Kidney (tissue), 22 donors: ENCODE measurements at places on chromosomes 5 and 9. TPM values are rescaled to one million over a fixed set of nuclear protein-coding genes. Genes with fewer than 3 reads are reported as not detected.

DNA sequence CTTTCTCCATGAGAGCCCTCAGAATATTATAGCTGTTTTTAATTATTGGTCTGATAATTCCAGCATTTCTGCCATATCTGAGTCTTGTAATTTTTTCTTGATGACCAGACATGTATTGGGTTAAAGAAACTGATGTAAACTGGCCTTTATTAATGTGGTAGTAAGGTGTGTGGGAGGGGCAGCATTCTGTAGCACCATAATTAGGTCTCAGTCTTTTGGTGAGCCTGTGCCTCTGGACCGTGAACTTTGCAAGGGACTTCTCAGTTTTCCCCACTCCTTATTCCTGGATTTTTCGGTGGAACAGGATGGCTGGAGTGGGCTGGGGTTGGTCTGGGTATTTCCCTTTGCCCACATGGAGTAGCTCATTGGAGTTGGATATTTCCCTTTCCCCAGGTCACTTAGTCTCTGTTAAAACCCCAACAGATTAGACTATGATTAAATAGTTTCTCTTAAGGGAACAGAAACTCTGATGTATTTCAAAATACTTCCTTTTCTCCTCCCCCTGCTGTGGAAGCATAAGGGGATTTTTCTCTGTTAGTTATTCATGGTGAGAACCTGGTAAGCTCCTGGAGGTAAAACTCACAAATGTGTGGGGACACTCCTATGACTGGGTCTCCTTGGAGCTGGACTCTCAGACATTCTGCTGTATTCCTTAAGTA, 52.4 kb downstream of the FSD1L start:
- H3K36me3 ChIP-seq = no peaks in the 10 kb centered on the region
- DNase-seq = no peak
- H3K4me1 ChIP-seq = no peaks in the 10 kb centered on the region
- H3K4me3 ChIP-seq = no peak overlapping the region

DNA sequence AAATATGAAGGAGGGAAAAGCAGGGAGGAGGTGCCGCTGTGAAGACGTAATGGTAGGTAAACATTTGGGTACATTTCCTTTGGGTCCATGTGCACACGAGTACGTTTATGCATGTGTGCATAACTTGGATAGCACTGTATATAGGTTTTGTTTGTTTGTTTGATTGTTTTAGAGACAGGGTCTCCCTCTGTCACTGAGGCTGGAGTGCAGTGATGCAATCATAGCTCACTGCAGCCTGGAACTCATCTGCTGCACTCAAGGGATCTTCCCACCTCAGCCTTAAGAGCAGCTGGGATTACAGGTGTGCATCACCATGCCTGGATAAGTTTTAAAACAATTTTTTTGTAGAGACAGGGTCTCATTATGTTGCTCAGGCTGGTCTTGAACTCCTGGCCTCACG, 94.0 kb downstream of the THBS4 start:
- H3K4me1 ChIP-seq = peaks cover 4% of the 10 kb centered on the region
- H3K4me3 ChIP-seq = no peak overlapping the region
- H3K36me3 ChIP-seq = no peaks in the 10 kb centered on the region
- no peak overlapping the region for H3K27ac ChIP-seq

GRCh38 chr5:109704282-109704952, 14.7 kb downstream of the MAN2A1 start:
- no peak overlapping the region for H3K4me3 ChIP-seq
- no peaks in the 10 kb centered on the region for H3K27me3 ChIP-seq
- no peak overlapping the region for H3K27ac ChIP-seq
- DNase-seq = no peak
- H3K36me3 ChIP-seq = peaks cover 2% of the 10 kb centered on the region

- no peaks in the 10 kb centered on the region for H3K36me3 ChIP-seq
- no peaks in the 10 kb centered on the region for H3K27me3 ChIP-seq
- peaks cover 7% of the 10 kb centered on the region for H3K4me1 ChIP-seq
- no peak for DNase-seq
- H3K27ac ChIP-seq = peak overlapping the region; percentile 95
Observed at GRCh38 chr9:27572061-27572460, 1.2 kb downstream of the C9orf72 start.

GRCh38 chr5:99973779-99974178, 561.4 kb upstream of the FAM174A start:
- peak; percentile 16 for DNase-seq
- H3K36me3 ChIP-seq = no peaks in the 10 kb centered on the region
- no peaks in the 10 kb centered on the region for H3K4me1 ChIP-seq

GRCh38 chr9:2180704-2181103, 165.6 kb downstream of the SMARCA2 start:
- H3K27ac ChIP-seq = no peak overlapping the region
- no peaks in the 10 kb centered on the region for H3K27me3 ChIP-seq
- no peak for DNase-seq

DNA sequence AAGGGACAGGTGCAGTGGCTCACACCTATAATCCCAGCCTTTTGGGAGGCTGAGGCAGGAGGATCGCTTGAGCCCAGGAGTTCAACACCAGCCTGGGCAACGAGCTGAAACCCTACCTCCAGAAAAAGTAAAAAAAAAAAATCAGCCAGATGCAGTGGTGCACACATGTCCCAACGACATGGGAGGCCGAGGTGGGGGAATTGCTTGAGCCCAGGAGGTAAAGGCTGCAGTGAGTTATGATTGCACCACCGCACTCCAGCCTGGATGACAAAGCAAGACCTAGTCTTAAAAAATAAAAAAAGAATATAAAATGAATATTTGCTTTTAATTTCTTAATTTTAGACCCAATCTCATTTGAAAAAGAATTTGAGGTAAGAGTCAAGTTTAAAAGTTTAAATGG, 143.5 kb downstream of the LPAR1 start:
- no peaks in the 10 kb centered on the region for H3K27me3 ChIP-seq
- no peaks in the 10 kb centered on the region for H3K4me1 ChIP-seq
- no peak overlapping the region for H3K4me3 ChIP-seq
- H3K36me3 ChIP-seq = no peaks in the 10 kb centered on the region
- H3K27ac ChIP-seq = no peak overlapping the region
- DNase-seq = no peak

DNA sequence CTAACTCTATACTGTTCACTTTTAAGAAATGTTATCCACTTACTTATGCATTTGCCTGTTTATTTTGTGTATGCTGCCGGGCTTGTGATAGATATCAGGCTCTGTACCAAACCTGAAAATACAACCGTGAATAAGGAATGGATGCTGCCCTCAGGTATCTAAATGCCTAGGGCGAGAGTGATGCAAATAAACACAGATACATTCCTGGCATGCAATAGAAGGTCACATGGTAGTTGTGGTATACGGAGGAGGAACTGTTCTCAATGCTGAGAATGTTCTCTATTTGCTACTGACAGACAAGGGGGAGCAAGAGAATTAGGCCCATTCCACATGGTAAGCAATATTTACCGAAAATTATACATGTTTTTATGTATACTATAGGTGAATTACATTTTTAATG, 227.8 kb downstream of the ICE1 start:
- no peak overlapping the region for H3K4me3 ChIP-seq
- no peak overlapping the region for H3K27ac ChIP-seq
- DNase-seq = no peak
- no peaks in the 10 kb centered on the region for H3K36me3 ChIP-seq
- H3K4me1 ChIP-seq = no peaks in the 10 kb centered on the region

DNA sequence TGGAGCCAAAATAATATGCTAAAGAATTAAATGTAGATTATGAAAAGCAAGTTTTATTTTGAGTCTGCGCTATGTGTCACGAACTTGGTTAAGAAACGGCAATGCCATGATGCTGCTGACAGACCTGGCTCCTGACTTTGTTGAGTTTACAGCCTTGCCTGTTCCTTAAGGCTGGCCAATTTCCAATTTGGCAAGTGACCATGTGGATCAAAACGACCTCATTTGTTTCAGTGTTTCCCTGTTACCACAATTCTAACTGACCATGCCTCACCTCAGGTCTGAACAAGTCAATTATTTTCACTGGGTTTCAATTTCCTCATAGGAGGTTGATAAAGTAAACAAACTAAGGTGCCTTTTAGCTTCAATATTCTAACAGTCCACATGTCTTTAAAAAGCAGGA, 461.4 kb downstream of the ZNF608 start:
- no peaks in the 10 kb centered on the region for H3K4me1 ChIP-seq
- H3K27ac ChIP-seq = no peak overlapping the region
- no peaks in the 10 kb centered on the region for H3K36me3 ChIP-seq
- H3K4me3 ChIP-seq = no peak overlapping the region

The FRRS1L gene
- not detected for total RNA-seq

The ZNF454 gene
- 4.2 TPM for total RNA-seq

The SHROOM1 gene
- 13.4 TPM for total RNA-seq

The COL5A1 gene
- total RNA-seq = 23.8 TPM

The WHRN gene
- 14.8 TPM for total RNA-seq
